ENCODE measurements at places on chromosomes 3 and 15.

DNA sequence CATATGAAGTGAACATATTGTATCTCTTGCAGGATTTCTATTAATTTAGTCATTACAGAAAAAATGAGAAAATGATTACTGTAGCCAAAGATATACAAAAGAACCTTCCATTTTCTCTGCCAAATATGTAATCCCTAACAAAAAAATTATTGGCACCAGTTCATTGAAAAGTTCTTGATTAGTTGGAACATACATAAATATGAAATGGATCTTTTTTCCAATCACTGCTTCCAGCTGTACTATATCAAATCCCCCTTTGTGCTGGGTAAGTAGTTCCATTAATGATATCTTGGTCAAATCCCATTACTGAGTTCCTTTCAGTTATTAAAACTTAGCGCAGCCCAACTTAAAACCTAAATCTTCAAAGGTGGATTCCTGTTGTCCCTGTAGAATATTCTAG, 263.8 kb downstream of the SLC9A9 start:
- no peak for DNase-seq

DNA sequence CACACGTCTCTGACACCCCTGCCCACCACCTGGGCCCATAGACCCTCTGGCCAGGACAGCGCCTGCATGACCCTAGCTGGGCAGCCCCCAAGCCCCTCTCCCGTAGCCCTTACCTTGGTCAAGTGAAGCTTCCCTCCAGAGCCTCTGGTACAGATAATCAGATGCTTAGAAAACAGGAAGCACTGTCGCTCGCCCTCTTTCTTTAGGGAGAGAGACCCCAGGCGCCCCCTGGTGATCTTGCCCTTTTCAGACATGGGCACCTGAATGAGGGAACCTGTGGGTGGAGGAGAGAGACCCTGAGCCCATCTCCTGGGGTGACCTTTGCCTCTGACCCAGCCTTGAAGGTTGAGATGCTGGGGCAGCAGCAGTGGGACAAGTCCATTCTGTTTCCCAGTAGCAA, 65.4 kb downstream of the RASGRF1 start:
- no peak for DNase-seq

- DNase-seq: no peak
Observed at GRCh38 chr3:97684490-97684889, 80.1 kb upstream of the ARL6 start.

GRCh38 chr3:50304601-50305000, 1.2 kb upstream of the HYAL1 start:
- DNase-seq: no peak

DNA sequence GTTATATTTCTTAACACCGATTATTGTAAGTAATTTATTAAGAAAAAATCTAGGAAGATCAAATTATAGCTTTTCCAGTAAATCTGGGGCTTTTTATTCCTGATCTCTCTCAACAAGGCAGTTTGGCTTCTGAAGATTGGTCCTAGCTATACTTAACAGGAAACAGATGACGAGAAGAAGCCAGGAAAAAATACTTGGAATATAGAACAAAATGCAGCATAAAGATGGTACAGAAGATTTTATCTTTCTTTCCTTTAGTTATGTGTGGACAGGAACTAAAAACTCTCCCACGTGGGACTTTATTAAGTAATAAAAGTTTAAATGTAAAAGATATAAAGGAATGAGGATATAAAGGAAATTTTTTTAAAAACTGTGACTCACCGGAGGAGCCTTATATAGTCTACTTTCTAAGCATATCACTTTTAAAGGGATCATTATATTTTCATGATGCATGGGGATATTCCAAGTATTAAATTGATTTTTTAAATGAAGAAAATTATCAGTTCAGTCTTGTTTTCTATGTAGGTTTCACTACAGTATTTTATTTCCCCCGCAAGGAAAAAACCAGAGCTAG, 8.2 kb downstream of the B3GNT5 start:
- no peak for DNase-seq

GRCh38 chr3:115885621-115886020, 262.3 kb downstream of the GAP43 start:
- no peak for DNase-seq

- no peak for DNase-seq
Observed at GRCh38 chr3:53169045-53169831, 8.2 kb downstream of the PRKCD start.

DNA sequence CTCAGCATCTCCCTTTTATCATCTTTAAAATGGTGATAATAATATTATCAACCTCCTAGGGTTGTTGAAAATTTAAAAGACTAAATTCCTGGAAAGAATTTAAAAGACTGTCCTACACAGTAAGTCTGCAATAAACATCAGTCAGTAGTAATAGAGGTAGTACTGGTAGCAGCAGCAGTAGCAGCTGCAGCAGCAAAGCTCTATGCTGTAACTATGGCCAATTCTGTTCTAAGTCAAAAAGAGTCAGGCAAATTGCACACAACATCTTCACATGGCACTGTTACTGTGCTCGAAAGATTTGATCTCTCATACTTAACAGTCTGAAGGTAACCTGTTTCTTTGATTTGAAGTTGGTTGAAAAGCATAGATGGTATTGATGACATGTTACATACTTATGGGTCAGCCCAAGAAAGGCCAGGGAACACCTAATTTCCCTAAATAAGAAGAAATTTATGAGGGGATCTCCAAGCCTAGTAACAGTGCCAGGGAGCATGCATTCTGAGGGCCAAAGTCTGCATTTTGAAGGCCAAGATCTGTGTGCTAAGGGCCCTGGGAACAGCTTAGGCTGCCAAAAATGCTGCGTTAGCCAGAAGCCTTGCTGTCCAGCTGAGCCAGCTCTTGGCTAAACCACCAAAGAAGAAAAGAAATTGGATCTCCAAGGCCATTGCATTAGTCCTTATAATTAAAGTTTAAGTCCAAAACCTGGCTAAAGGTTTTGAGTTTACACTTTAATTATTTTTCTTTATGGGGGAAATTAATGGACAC, 68.2 kb downstream of the SIDT1 start:
- no peak for DNase-seq

- DNase-seq: no peak
Observed at GRCh38 chr3:167835953-167836352, 100.4 kb downstream of the SERPINI1 start.

GRCh38 chr15:84749111-84749991, 959 bp downstream of the ZNF592 start:
- peak; percentile 43 for DNase-seq

DNA sequence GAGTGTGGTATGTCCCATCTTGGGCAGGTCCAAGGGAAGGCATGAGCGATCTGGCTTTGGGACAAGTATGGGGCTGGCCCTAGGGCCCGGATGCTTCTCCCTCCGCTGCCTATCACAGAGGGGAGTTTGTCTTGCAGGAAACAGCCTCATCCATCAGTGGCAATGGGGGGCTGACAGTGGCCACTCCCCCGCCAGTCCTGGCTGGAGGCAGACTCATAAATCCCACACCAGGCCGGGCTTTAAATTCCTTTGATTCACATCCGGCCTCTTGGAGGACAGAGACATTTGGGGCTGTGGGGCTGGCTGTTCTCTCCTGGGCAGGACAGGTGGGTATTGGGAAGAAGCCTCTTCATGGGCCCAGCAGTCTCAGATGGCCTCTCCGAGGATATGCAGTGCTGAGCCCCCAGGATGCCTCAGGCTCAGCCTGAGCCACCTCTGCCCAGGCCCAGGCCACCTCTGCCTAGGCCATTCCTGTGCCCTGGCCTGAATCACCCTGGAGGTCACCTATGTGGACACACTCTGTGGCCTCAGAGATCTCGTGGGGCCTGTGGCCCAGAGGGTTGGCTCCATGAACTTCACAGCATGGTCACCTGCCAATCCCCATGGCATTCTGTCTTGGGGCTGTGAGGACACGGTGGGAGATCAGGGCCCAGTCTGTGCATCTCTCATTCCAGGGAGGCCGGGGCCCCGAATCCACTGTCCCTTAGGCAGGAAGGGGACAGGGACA, 84.2 kb upstream of the GOLGA6L4 start:
- DNase-seq: peak; percentile 54

GRCh38 chr3:105580296-105580965, 213.7 kb downstream of the ALCAM start:
- no peak for DNase-seq

DNA sequence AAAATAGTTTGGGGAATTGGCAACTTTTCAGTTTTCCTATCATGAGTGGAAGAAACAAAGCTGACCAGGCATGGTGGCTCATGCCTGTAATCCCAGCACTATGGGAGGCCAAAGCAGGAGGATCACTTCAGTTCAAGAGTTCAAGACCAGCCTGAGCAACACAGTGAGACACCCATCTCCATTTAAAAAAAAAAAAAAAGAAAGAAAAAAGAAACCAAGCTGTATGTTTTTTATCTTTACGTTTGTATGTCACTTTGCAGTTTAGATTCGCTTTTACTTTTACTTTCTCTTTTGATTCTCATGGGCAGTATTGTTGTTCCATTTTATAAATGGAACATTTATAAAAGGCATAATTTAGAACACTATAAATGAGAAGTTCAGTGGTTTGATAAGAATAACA, 31.2 kb upstream of the TNIK start:
- DNase-seq: no peak

GRCh38 chr3:156317462-156318074, 197.2 kb downstream of the KCNAB1 start:
- DNase-seq: peak; percentile 77

DNA sequence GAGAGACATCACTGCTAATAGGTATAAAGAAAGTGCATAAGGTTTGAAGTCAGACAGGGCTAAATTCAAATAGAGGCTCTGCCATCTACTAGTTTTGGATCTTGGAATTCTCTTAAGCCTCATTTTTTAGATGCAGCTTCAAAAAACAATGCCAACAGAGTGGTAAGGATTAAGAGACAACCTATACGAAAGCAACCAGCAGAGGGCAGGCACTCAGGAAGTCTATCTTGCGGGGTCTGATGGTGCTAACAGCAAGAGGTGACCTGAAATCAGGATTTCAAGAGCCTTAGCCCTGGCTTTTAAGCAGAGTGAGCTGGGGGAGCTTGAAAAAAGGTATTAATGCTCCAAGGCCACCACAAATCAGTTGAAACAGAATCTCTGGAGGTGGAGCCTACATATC, 40.7 kb downstream of the LDHAL6B start:
- DNase-seq: peak; percentile 46

GRCh38 chr3:17626395-17626794, 116.0 kb downstream of the TBC1D5 start:
- DNase-seq: no peak

DNA sequence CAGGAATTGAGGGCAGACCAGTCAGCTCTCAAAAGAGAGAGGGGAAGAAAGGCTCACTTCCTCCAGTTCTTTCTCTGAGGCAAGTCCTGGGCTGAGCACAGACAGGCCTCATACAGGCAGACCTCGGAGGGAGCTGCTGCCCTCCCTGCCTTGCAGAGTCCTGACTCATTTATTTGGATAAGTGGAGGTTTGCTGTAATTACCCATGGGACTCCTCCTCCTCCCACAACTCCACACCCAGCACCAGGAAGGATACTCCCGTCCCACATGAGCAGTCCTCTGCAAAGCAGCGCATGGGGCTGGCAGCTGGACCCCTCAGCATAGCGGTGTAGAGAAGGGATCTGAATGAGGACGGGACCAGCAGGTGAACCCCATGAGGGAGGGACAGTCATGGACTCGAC, 13.4 kb upstream of the SCN10A start:
- peak; percentile 30 for DNase-seq

DNA sequence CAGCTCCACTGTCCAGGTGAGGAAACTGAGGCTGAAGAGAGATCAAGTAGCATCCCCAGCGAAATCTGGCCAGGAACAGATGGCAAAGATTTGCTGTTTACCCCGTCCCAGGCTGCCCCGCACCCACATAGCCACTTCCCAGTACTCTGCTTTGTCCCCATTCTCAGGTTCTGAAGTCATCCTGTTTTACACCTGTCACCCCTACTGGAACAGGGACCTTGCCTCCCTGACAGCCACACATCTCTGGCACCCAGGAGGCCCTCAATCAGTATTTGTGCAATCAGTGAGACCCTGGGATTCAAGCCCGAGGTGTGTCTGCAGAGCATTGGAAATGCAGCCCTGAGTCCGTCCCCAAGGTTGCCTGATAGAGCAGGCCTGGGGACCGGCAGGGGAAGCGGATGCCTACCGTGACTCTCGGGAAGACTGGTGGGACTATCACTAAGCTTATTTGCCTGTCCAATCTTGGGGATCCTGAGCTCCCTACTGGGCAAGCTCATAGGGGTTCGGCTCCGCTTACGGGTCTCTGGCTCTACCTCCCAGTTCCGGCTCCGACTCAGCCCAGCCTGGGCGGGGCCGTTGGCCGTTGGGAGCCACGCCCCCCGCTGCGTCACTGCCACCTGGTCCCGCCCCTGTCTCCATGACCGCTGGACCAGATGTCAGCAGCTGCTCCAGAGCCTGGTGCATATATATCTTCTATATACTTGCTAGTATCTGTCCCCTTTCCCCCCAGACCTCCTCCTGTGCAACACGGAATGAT, 17.5 kb upstream of the FANCD2 start:
- DNase-seq: peak; percentile 48

GRCh38 chr3:198076722-198077308, 116.8 kb downstream of the LMLN start:
- DNase-seq: no peak

DNA sequence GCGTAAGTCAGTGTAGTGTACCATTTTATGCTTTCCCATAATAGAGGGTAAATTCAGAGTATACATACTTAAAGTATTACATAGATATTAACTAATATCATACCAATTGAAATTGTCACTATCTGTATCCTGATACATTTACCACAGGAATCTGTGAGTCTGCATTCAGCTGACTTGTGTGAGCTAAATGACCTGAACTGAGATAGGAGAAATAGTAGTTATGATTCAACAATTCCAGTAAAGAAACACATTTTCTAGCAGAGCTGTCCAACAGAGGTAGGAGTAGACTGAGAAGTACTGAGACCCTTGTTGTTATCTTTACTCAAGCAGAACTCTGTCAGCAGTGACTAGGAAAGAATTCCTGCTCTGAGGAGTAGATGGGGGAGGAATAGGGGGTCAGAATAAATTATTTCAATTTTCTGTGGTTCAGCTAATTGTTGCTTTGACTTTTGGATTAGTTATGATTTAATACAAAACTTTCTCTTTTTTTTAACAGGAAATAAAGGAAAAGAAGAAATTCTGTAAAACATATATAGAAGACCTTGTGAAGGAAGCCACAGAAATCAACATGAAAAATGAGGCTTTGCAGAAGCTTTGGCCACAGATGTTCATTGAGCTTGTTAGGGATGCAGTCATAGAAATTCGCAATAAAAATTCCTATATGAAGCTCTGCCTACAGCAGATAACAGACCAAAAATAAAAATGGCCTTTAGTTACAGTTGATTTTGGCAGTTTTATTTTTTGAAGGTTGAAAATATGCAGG, 66.2 kb upstream of the THSD4 start:
- no peak for DNase-seq
